ENCODE measurements at places on chromosomes 5 and 9.

DNA sequence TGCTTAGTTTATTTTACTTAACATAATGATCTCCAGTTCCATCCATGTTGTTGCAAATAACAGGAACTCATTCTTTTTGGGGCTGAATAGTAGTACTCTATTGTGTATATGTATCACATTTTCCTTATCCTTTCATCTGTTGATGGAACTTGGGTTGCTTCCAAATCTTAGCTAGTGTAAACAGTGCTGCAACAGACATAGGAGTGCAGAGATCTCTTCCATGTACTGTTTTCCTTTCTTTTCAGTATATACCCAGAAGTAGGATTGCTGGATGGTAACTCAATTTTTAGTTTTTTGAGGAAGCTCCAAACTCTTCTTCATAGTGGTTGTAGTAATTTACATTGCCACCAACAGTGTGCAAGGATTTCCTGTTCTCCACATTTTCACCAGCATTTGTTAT, 138.8 kb upstream of the POC5 start:
- no peak for DNase-seq

DNA sequence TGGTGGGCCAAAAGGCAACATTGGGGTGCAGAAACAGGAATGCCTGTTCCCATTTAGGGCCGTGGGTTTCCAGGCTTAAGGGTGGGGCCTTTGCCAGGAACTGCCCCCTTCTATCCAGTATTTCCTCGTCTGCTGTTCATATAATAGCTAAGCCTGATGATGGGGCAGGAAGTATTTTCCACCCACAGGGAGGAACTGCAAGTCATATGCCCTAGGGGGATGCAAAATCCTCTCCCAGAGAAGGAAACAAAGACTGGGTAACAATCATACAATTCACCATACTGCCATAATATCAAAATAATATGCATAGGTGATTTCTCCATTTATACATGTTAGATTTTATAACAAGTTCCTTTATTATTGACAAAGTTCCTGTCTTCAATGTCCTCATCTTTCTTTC, 20.5 kb upstream of the RPS23 start:
- DNase-seq = no peak

GRCh38 chr9:13915131-13915530, 398.8 kb downstream of the NFIB start:
- no peak for DNase-seq

DNA sequence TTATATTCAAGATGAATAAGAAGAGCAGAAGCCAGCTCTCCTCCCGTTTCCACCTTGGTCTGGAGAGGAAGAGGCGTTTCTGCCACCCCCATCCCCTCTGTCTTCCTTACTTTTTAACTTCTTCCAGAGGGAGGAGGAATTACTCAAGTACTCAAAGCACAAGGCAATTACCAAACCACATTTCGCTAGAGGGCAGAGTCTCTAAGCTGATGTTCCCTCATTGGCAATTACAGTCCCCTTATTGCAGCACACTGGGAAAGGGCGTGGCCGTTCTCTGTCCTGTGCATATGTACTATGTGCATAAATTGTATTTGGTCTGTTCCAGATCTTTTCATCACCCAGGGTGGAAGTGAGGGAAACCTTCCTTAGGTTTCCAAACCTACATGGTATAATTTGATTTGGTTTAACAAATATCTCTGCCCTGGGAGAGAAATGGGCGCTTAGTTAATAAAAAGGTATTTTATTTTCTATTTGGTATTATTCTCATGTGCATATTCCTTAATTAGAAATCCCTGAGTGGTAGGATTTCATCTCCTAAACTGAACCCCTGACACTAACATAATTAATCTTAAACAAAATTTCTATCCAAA, 29.8 kb upstream of the ALDOB start:
- DNase-seq = no peak

- DNase-seq = no peak
Measured at GRCh38 chr9:136742591-136743391, at the start of gene LCN10. Gene LCN10 (minus strand): TSS chr9:136742940. CDS start chr9:136742903, 37 bp downstream.

- no peak for DNase-seq
Measured at GRCh38 chr5:178201221-178201926, 3.0 kb upstream of the HNRNPAB start.

GRCh38 chr9:98565152-98566135, 143.3 kb downstream of the GABBR2 start:
- no peak for DNase-seq

- DNase-seq = no peak
Measured at GRCh38 chr9:72972636-72973035, 19.8 kb upstream of the ALDH1A1 start.

GRCh38 chr9:113638897-113639296, 175.4 kb downstream of the RGS3 start:
- no peak for DNase-seq

GRCh38 chr5:96930058-96930457, 5.8 kb upstream of the LNPEP start:
- DNase-seq = no peak

GRCh38 chr5:14749579-14750101, 85.1 kb downstream of the OTULIN start:
- no peak for DNase-seq

GRCh38 chr5:59722874-59723273, 170.7 kb downstream of the PDE4D start:
- DNase-seq = no peak

DNA sequence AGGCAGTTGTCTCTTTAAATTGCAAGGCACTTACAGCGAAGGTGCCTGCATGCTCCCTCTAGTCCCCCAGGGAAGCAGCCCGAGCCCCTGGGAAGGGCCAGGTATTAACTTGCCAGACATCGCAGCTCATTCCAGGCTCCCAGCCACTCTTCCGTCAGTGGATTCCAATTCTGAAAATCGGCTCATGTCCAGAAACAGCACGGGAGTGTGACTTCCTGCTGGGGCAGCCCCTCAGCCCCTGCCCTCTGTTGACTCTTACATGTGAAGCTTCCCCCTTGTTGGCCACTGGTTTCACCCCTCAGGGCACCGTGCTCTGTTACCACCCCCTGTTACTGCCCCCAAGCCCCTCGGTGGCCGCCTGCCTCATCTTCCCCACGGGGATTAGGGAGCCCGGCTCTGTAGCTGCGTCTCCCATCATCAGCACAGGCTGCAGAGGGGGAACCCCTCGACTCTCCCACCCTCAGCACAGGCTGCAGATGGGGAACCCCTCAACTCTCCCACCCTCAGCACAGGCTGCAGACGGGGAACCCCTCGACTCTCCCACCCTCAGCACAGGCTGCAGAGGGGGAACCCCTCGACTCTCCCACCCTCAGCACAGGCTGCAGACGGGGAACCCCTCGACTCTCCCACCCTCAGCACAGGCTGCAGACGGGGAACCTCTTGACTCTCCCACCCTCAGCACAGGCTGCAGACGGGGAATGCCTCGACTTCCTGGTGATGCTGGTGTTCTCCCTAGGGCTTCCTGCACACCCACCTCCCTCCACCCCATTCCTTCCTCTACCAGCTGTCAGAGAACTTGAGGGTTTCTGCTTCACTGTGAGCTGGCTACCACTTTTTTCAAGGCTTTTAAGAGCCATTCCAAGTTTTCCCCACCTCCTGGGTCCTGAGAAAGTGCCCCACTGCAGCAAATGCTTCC, 11.1 kb upstream of the CACNA1B start:
- DNase-seq = no peak

Data from stimulated activated CD8-positive, alpha-beta memory T cell treated with anti-CD3 and anti-CD28 coated beads, Interleukin-2, amount 100 ng/mL, for 1 hour (primary cell).